Cortex of kidney (tissue), 1 donor: ENCODE measurements at places on chromosomes 12 and 14.

DNA sequence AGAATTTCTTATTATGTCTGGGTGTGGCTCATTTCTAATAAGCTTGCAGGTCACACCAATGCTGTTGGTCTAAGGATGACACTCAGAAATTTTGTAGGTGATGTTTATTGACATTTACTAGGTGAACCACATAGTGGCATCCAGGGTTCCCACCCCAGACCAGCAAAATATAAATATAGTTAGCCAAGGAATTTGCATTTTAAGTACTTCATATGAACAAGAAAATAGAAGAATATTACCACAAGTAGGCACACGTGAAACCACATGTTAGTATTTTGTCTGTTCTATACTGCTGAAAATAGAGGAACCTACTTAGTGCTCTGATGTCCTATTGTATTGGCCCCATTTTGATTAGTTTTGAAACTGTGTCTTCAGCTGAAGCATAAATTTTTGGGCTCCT lies 71.1 kb downstream of the USP15 start:
- DNase-seq, result no peak

DNA sequence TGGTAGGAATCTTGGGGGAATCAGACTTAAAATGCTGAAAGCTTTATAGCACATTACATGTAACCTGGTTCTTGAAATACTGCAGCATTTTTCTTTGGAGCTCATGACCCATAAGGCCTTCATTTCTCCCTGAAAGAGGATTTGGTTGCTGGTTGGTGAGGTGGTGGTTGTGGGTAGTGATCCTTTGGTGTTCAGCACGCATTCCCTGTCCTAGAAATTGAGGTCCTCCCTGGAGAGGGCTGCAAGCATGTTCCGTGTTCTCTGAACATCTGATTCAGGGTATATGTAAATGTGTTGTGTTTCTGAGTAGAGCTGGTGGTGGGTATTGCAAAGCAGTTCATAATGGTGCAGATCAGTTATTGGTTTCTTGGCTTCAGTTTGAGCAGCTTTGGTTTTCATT lies 2.0 kb downstream of the SCN8A start:
- no peak for DNase-seq

DNA sequence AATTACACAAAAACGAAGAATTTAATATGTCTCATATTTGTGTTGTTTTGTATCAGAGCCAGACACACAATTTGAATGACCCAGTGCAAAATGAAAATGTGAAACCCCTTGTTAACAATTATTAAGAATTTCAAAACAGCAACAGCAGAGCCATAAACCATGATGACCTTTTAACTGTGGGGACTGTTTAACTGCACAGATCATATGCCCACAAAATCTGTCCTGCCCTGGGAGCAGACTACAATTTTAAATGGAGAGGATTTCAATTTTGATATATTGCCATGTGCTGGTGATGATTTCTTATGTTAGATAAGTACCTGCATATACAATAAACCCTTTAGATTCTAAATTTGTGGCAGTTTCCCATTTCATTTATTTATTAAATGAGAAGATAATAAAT lies 455.5 kb upstream of the MGAT4C start:
- no peak for DNase-seq

DNA sequence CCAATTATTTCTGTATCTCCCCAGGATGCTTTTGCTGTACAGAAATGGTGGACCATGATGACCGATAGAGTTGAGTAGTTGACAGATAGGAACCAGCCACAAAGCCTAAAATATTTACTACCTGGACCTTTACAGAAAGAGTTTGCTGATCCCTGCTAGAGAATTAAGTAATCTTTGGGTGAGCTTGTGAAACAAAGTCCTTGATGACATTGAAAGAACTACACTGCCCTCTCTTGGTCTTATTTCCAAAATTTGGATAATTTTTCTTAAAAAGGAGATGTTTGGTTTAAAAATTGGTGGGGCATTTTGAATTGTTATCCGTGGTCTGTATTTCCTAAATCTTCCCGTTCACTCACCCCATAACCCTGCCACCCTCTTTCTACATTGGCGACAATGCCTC lies 13.7 kb upstream of the TCTN1 start:
- DNase-seq, result no peak

- DNase-seq, result no peak
These were observed 49.9 kb upstream of the LTBP2 start for GRCh38 chr14:74661726-74662450.

DNA sequence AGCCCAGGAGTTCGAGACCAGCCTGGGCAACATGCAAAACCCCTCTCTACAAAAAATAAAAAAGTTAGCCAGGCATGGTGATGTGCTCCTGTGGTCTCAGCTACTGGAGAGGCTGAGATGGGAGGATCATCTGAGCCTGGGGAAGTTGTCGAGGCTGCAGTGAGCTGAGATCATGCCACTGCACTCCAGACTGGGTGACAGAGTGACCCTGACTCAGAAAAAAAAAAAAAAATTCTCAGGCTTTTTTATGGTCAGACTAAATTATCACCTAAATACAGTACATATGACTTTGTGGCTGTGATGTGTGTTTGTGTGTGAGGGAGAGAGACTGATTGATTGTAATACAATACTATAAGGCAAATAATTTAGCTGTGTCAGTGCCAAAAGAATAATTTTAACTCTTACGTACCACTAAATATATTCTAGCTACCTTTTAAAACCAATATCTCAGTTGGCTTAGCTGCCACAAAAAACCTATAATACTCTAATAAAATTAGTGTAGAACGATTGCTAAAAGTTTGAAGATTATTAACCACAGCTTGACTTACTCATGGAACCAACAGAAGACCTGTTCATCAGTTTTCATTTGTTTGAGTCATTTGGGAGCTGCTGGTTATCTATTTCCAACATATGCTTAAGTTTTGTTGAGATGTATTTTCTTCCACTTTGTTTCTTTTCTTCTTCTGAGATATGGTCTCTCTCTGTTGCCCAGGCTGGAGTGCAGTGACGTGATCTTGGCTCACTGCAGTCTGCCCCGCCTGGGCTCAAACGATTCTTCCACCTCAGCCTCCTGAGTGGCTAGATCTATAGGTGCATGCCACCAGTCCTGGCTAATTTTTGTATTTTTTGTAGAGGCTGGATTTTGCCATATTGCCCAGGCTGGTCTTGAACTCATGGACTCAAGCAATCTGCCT lies 58.0 kb downstream of the DIP2B start:
- no peak for DNase-seq

DNA sequence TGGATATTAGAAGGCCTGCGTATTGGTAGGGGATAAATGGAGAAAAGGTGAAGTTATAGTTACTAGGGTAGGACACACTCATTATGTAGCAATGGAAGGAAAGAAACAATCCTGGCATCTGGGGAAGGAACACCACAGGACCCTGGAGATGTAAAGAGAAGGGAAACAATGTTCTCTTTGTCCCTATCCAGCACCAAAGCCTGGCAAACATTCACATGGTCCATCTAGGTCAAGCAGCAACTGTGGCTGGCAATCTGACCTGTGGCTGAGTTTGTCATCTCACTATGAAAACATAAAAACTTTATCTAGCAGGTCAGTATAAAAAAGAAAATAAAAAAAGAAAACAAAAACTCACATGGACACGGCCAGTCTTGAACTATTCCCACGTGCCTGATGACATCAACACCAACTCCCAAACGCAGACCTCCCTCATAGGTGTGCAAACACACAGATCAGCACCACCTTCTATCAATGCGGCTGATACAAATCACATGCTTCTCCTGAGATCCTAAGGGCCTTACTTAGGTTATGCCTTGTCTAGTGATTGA lies 2.6 kb downstream of the POMT2 start:
- no peak for DNase-seq

GRCh38 chr12:11797317-11797913 lies 147.9 kb downstream of the ETV6 start:
- no peak for DNase-seq

DNA sequence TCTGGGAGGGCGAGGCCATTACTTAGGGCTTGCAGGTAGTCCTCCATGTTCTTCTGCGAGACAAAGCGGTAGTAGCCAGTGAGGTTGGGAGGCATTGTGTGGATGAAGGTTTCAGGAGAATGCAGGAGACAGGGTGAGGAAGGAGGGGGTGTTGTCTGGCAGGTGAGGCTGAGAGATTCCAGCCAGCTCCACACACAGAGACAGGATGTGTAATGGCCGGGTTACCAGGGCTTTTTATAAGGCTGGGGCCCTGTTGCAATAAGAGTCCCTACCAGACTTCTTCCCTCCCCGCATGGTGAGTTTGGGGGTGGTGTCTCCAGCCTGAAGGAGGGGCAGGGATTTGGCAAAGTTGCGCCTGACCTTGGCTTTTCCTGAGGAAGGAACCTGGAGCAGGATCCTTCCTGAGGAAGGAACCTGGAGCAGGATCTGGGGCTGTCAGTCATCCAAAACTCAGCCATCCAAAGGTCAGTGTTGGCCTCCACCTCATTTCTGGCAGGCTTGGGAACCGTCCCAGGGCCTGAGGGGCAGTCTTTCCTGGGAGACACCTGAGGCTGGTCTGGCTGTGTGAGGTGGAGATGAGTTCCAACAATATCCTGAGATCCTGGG lies at the start of gene RBP5:
Gene RBP5 (minus strand): TSS at position 209 of the 606 bp plus-strand sequence. CDS start 114 bp downstream, at position 95.
- no peak for DNase-seq

GRCh38 chr12:12899530-12900380 lies 8.4 kb downstream of the GPRC5A start:
- no peak for DNase-seq

DNA sequence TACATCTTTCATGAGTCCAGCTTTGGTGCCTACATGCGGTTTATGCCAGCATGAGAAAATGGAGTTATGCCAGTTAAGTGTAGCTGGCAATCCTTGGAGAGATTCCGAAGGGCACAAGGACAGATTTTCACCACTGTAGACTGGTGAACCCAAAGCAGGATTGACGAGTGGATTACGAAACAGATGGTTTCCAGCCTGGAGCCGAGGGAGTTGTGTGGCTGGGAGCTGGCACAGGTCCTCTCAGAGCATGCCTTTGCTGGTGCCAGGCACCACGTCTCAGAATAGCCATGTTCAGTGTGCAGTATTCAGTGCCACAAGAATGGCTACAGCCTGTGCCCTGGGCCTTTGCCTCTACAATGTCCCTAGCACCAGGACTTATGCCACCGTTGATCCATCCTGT lies 13.2 kb downstream of the KCNH3 start:
- no peak for DNase-seq

DNA sequence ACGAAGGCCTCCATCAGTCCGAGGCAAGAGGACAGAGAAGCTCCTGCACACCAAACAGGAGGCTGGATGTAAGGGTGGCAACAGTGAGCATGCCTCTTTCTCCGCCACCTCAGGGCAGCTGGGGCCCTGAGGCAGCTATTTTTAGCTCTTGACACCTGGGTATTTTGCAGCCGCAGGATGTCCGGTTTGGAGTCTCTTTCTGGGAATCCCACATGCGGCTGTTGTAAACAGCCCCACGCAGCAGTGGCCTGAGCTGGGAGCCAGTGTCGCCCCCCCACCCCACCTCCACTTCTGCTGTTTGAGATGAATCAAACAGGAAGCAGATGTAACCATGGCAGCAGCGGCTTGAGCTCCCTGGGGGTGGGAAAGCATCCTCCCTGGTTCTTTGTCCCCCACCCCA lies 11.7 kb downstream of the HDAC7 start:
- no peak for DNase-seq

GRCh38 chr14:69711477-69711876 lies 55.5 kb upstream of the SRSF5 start:
- no peak for DNase-seq

- DNase-seq, result no peak
These were observed 42.7 kb downstream of the ASCL4 start for GRCh38 chr12:107817250-107817649.

DNA sequence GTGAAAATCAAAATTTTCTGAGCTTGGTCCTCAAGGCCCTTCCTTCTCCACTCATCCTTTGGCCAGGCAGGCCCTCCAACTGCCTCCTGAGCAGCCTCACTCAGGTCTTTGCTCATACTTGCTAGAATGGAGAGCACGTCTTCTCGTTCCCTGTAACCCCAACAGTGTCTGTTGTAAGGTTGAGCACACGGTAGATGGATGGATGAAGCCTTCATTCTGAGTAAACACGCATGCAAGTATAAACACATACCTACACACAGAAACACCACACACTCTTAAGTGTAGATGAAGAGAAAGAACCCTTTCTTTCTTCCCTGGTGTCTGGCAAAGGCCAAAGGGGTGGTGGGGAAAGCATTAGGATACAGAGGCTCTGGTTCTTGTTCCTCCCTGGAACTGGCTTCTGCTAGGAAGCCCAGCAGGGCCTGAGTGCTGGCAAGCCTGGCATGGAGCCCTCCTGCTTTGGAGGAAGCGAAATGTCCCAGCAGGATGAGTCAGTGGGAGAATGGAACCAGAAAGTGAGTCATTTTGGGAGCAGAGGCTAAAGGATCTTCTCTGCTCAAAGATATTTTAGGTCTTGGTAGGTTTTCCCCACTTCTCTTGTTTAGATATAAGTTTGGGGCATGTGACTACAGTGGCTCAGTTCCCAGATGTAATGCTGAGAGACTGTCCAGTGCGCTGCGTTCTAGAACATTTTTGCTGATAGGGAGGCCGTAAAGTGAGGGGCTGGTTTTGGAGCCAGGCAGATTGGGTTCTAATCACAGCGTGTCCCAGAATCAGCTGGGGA lies 127.4 kb downstream of the CACNA1C start:
- no peak for DNase-seq

- no peak for DNase-seq
These were observed 81.2 kb downstream of the PRKD1 start for GRCh38 chr14:29846339-29847055.

GRCh38 chr14:82180139-82180538 lies 646.5 kb upstream of the SEL1L start:
- DNase-seq, result no peak

GRCh38 chr12:124170760-124171159 lies 124.1 kb upstream of the RFLNA start:
- DNase-seq, result no peak

DNA sequence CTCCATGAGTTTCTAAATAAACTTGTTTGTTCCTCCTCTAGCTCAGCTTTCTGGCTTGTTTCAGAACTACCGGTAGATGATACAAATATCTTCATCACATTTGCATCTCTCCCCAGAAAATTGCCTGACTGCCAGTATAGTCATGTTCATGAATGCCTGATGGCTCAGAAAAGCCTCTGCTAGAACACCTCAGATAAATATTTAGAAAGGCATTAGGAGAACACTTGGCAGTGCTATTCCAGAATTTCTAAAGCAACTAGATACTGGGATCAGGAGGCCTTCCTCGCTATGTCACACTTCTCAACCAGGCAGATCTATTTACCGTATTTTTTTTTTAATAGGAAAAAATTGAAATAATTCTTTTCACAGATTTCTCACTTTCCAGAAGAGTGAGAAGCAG lies 32.3 kb upstream of the KRAS start:
- DNase-seq, result no peak

DNA sequence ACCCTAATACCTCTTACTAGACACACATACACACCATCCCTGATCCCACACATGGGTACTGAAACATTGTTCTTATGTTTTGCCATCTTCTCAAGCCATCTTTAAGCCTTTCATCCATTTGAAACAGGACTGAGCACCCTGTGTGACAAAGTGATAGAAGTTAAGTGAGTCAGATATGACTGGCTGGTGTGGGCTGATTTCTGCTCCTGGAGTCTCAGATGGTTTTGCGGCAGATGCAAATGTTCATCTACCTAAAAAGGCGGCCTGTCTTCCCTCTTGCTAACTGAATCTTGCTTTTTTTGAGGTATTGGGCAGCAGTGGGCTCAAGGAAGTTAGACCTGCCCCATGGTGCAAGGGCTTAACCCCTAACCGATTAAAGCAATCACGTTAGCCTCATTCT lies 30.4 kb upstream of the PKP2 start:
- no peak for DNase-seq
